LNCaP clone FGC (cell line): ENCODE measurements at places on chromosomes 13 and 19.

DNA sequence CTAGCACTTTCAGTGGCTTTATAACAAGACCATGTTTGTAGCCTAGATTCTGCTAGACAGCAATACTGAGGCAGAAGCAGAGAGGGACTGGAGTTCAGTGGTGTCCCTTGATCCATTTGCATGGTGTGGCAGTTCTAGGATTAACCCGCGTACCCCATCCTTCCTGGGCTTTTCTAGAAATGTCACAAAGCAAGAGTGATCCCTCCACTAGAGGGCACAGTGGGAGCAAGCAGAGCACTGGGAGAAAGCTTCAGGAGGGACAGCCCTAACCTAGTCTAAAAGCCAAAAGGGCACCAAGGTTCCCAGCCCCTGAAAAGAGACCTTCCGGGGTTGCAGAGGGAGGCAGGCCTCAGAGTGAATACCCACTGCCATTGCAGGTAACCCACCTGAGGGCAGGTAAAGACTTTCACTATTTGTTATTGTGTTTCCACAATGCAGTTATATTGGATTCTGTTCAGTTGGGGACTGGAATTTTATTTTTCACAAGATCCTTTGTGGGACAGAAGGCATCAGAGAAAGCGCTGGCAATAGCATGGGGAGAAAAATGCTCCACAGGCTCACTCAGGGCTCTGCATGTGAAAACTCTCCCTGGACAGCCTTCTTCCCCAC lies 170.6 kb downstream of the FLT1 start:
- DNase-seq = peak; percentile 28

GRCh38 chr19:791567-792305 lies 5.5 kb upstream of the PTBP1 start:
- DNase-seq = no peak

DNA sequence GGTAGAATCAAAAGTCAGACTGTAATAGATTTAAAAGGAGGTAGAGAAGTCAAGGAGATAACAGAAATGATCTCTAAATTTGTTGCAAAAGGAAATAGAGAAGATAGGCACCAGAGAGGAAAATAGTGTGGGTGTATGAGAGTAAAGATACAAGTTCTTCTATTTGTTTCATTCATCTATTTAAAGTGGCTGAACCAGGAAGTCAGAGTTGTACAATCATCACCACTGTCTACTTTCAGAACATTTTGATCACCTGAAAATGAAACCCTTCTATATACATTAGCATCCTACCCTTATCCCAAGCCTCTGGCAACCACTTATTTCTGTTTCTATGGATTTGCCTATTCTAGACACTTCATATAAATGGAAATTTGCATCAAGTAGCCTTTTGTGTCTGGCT lies 36.7 kb downstream of the INTS6 start:
- no peak for DNase-seq

DNA sequence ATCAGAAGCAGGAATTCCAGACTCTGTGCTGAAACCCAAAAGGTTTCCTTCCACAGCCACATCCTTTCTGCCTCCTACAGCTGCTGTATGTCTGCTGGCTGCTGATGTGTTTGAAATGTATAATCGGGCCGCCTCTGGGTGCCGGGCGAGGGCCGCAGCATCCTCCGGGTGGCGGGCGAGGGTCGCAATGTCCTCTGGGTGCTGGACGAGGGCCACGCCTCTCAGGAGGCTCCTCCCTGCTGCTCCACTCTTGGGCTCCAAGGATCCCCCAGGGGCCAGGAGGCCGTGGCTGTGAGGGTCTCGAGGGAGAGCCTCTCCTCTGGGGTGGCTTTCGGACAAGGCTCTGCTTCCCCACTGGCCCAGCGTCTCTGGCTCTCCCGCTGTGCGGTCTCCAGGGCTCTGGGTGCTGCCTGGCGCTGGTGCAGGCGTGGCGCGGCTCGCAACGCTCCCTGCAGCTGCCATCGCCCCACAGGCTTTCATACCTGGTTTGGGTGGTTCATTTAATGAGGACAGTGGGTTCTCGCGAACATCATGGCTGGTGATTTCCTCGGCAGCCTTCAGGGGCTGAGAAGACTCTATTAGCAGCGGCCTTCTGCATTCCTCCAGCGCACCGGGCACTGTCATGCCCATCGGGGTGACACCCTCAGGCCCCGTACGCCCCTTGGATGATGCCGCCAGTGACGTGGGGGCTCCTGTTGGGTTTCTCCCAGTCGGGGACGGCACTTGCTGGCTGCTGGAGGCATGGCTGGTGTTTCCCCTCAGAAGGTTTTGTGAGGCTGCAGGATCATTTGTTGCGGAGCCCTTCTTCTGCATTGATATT lies 41.8 kb upstream of the GRTP1 start:
- no peak for DNase-seq

- DNase-seq = no peak
Observed at GRCh38 chr13:95477187-95477586, 75.3 kb upstream of the CLDN10 start.
